Activated naive CD4-positive, alpha-beta T cell treated with anti-CD3 and anti-CD28 coated beads, Interleukin-2, amount 50 U/mL, for 72 hours (primary cell): ENCODE measurements at places on chromosomes 2 and 18. TPM values are rescaled to one million over a fixed set of nuclear protein-coding genes. Genes with fewer than 3 reads are reported as not detected.

PLEK gene
- total RNA-seq: 1.4 TPM

DNA sequence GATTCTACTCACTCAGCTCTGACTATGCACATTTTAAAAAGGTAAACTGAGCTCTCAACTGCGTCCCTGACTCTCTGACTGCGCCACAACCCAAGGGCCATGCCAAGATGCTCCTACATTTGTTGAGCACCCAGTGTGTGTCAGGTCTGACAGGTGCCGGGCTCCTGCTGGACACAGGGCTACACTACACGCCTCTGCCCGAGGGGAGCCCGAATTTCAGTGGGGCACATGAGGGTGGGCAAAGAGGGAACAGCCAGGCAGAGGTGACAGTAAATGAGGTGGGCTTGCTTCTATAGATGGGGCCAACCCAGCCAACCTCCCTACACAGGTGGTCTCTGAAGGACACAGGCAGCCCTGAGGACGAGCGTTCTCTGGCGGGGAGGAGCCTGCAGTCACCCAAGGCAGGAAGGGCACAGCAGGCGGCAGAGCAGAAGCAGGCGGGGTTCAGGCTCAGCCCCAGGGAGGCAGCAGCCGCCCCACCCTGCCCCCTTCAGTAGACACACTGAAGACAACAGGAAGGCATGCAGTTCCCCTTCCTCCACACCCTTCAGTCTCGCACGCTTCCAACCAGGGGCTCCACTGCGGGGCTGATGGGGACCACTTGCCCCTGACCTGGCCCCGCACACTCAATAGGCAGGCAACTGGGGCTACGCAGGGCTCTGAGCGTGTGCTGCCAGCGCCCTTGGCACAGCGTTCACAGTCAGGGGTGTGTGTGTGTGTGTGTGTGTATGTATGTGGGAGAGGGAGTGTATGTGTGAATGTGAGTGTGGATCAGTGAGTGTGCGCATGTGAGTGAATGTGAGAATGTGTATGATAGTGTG lies 98.4 kb downstream of the UXS1 start:
- peak; percentile 58 for DNase-seq

LIPG gene
- total RNA-seq: 0.11 TPM

GRCh38 chr2:236415684-236416444 lies 151.7 kb upstream of the ASB18 start:
- no peak for DNase-seq

GRCh38 chr2:133760376-133760775 lies 192.1 kb upstream of the NCKAP5 start:
- no peak for DNase-seq

NCOA1 gene
- total RNA-seq: 29.1 TPM

- no peak for DNase-seq
These were observed 456.3 kb upstream of the MYT1L start for GRCh38 chr2:2787301-2787907.

DNA sequence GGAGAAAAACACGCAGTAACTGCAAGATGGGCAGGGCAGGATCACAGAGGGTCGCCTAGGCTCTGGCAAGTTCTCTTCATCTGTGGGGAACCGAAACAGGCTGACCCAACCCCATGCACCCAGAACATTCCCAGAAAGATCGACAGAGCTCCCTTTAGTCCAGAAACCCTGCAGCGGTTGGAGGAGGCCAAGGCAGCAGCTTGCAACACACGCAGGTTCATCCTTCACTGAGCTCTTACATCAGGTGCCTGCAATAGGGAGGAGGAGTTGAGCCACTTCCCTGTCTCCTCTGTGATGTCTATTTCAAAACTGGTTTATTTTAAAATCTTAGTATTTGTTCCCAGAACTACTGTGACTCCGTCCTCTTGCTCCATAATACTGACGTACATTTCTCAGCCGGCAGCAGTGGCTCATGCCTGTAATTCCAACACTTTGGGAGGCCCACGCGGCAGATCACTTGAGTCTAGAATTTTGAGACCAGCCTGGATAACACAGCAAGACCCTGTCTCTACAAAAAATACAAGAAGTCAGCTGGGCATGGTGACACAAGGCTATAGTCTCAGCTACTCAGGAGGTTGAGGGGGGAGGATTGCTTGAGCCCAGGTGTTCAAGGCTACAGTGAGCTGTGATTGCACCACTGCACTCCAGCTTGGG lies 11.5 kb upstream of the SLC11A1 start:
- DNase-seq: no peak

DNA sequence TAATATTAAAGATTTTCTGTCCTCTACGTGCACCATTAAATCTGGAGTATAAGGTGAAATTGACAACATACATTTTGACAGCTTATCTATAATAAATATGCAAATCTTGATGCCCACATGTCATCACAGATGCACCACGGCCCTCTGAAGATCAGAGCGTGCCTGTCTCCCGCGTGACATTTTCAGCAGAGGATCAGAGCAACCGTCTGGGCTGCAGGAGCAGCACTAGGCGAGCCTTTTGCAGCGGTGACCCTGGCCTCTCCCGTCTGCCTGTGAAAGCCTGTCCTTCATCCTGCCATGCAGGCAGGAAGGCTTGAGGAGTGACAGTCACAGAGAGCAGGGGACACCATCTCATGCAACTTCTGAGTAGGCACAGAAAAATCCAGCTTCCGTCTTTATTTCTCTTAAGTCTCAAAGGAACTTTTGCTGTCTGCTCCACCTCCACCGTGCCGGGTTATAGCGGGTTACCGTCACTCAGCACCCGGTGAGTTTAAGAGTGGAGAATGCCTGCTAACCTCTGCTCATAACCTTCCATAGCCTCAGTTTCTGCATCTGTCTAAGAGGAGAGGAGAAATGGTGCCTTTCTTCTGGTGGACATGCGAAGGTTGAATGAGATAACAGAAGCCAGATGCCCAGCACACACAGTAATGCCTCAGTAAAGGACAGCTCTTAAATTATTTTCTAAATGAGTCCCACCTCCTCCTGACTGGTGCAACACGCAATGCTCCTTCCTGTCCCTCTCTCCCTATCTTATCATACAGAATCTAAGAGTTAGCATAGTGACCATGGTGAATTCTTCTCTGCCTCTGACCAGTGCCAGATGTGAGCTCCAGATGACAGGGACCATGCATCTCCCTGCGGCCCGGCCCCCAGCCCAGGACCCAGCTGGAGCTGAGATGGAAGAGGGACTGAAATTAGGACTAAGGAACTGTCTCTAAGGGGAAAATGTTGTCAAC lies 43.8 kb downstream of the CELF4 start:
- no peak for DNase-seq

- no peak for DNase-seq
These were observed 20.8 kb upstream of the TNP1 start for GRCh38 chr2:216880509-216881184.
